ENCODE measurements at places on chromosomes 16 and 17.

DNA sequence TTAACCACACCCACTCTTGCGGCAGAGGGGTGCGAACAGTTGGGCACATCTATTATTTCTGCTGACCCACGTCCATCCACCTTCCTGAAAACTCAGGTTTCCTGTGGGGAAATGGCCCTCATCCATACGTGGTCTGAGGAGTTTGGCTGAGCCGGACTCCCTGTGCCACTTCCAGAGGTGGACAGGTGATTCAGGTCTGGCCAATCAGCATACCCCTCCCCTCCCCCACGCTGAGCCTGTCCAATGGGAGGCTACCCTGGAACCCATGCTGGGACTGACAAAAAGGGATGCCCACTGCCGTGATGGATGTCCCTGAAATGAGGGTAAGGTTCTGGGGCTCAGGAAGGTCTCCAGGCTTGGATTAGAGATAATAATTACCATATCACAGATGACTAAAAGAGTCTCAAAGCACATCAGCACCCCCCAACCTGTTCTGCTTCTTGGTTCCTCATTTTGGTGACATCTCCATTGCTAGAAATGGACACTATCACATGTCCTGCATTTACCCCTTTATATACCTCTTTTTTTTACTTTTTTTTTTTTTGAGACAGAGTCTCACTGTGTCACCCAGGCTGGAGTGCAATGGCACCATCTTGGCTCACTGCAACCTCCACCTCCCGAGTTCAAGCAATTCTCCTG is 5.3 kb upstream of the MAPK7 start:
- no peak for DNase-seq

GRCh38 chr17:9859781-9860180 is 34.1 kb downstream of the GLP2R start:
- no peak for DNase-seq

DNA sequence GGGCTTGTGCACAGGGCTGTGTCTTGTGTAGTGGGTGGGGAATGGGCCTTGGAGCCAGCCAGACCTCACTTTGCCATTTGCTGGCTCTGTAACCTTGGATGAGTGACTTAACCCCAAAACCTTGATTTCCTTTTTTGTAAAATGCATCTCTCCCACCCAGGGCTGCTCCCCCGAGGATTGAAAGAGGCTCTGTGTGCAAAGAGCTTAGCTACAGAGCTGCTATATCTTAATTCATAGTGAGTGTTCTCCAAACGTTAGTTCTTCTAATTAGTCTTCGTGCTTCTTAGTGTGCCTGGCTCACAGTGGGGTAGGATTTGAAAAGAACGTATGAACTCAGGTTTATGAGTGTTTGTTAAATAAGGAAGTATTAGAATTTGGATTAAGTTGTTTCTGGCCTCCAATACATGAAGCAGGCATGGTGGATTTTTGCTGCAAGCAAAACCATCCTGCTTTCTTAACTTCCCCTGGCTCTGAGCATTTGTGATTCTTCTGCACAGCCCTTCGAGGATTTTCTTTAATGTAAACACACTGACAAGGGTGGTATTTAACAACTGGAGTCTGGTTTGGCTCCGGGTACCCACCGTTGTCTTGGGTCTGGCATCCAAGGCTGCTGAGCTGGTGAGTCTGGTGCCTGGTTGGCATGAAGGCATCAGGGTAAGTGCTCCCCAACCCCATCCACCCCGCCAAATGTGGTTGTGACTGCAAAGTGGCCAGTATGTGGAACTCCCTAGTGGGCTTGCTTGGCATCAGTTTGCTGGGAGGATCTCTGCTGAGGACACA is 29.7 kb downstream of the KSR1 start:
- DNase-seq: no peak

DNA sequence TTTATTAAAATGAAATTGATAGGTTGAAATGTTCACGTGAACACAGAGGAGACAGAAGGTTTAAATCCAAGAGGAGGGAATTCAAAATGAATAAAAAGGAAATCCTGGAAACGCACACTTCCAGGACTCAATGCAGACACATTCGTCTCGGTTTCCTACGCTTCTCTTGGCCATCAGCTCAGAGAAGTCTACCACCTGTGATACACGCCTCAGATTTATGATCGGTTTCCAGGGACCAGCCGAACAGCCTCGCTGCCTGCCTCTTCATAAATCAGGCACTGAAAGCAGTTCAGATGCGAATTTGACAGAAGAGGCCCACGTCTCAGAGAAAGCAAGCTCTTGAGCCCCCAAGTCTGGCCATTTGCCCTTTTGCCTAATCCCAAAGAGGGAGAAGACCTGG is 125.5 kb upstream of the IRX3 start:
- DNase-seq: no peak

DNA sequence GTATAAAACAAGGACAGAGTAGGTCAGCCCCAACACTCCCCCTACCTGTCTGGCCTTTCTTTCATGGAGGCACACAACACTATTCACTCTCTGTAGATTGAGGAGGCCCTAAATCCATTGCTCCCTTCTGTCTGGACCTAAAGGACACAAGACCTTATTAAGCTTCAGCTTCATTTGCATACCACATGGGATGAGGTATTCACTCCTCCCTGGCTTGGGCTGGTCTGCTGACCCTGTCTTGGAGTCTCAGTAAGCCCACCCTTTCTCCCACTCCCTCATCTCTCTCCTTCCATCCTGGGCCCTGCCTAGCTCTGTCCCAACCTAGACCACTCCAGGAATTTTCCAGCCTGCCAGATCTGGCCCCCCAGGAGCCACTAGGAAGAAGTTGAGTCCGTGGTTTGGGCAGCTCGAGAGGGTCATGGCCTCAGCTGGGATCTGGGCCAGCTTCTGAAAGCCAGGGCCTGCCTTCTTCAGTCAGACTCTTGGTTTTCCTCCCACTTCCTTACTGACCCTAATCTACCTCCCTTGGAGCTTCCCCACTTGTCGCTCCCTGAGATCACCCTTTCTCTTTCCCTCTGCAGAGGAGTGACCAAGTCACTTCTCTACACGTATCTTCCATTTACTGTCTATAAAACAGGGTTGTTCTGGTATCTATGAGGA is 6.5 kb upstream of the LLGL1 start:
- DNase-seq: no peak

DNA sequence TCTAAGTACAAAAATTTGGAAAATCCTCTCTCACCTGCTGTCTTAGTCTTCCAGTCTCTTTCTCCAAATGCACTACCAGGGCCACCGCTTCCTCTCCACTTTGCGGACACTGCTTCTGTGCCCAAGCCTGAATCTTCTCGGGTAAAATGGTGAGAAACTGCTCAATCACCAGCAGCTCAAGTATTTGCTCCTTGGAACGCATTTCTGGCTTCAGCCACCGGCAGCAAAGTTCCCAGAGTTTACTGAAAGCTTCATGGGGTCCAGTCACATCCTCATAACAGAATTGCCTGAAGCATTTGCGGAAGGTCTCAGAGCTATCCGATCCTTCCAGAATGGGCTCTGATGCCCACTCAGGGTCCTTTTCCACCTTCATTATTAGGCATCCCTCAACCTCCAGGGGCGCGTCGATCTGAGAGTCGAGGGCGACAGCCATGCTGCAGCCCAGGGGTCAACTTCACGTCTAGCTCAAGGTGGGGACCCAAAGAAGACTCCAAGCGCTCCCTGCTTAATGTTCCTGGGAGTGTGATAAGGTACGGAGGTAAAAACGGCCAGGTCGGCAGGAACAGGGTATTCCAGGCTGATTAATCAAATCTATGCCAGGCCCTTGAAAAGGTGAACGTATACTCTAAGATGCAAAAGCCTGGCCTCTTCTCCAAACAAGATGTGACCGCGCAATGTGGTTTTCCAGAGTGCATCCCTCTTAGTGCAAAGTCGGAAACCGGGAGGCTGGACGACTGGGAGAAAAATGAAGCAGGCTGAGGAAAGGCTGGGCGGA is 763 bp downstream of the ZKSCAN2 start:
- DNase-seq: no peak

DNA sequence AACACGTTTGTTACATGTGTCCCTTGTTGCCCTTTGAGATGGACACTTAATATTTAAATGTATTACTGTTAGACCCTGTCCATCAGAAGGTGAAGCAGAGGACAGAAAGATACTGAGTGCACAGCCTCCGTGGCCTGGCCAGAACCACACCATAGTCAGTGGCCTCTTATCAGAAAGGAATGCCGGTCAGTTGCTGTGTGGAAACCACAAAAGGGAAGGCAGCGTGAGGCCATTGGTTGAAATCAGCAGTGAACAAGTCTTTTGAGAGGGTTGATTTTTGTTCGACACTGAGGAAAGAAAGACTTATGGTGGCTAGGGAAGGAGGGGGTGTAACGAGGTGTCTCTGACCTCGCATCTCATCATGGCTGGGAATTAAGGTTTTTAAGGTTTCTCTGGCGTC is 85.4 kb upstream of the CLEC18A start:
- DNase-seq: no peak

DNA sequence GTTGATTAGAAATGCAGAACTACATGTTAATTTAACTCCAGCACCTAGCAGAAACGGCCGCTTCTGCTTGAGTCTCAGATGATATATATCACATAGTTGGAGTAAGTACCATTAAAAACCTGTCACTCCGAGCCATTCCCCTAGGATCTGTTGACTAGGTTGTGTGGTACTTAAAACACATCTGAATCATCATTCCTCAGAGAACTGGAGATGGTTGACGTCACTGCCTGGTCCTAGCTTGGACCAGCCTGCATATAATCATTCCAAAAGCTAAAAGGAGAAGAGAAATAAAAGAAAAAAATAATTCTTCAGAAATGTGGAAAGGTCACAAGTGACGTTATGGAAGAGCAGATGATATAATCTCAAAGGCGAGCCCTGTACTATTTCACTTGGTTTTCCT is 31.3 kb upstream of the RASL10B start:
- DNase-seq: no peak

DNA sequence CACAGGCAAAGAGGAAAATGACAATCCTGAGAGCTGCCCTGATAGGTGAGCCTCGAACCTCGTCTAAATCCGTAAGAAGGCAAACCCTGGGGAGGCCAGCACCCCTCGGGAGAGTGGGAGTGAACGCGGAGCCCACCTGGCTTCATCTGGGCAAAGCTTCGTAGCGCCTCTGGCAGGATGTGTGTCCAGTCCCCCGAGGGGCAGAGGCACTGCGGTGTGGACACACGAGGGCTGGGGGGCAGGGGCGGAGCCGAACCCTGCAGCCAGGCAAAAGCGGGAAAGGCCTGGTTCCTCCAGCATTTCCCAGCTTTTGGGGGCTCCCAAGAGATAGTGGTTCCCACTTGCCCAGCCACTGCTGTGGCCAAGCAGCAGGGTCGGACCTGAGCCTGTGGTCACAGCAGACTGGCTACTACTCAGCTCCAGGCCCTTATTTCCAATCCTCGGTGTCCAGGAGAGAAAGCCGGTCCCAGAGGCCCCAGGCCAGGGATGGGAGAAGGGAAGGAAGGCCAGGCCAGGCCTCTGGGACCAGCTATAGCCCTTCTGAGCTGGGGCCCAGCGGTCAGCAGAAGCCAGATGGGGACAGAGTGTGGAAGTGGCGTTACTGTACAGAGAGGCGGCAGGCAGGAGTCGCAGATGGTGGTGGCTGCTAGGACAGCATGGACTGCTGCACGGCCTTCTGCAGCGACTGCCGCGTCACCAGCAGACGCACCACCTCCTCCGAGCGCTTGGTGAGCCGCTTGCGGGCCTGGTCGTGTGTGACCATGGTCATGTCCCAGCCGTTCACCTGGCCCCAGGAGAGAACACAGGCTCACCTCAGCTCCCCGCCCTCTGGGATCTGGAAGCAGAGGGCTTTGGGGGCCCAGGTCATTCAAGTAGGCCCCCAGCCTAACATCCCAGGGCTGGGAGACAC is 5.0 kb downstream of the TAX1BP3 start:
- no peak for DNase-seq

DNA sequence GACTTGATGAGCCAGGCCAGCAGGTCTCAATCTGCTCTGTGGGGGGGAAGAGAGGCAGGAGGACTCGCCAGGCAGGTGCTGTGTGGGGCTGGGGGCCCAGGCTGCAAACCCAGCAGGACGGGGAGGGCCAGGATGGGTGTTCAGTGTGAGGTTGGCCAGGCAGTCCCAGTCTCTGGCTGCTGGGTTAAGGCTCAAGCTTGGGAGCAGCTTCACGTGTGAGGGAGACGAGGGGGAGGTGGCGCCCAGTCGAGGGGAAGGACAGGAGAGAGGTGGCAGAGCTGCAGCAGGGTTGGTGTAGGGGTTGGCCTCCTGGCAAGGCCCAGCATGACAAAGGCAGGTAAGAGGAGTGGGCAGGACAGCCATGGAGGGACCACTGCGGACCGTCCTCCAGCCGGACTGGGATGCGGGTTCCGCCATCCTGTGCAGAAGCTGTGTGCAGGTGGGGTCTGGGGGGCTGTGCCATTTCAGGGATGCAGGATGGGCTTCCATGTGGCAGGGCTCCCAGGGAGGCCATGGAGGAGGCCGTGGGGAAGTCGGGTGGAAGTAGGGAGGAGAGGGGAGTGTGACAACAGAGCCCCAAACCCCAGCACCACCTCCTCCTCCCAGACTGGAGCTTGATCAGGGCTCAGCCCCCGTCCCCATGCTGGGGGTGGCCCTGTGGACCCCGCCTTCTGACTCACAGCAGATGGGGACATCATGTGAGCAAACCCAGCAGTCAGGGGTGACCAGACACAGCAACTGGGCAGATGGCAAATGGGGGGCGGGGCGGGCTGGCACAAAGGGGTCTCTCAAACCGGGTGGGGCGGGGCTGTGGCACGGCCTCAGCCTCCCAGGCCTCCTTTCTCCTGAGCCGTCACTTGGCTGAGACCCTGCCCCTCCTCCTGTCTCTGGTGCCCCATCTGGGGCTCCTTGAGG is 2.8 kb downstream of the ADGRG1 start:
- DNase-seq: no peak

DNA sequence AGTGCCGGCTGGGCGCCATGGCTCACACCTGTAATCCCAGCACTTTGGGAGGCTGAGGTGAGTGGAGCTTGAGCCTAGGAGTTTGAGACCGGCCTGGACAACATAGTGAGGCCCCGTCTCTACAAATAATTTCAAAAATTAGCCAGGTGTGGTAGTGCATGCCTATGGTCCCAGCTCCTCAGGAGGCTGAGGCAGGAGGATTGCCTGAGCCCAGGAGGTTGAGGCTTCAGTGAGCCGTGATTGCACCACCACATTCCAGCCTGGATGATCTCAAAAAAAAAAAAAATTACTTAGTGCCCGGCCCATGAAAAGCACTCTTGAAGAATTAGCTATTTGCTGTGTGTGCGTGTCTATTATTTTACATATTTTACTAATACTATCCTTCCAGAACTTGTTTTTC is 9.6 kb downstream of the GPRC5C start:
- no peak for DNase-seq

GRCh38 chr17:9684955-9685621 is 39.8 kb downstream of the USP43 start:
- DNase-seq: no peak

GRCh38 chr16:51553314-51553713 is 402.2 kb upstream of the SALL1 start:
- no peak for DNase-seq

DNA sequence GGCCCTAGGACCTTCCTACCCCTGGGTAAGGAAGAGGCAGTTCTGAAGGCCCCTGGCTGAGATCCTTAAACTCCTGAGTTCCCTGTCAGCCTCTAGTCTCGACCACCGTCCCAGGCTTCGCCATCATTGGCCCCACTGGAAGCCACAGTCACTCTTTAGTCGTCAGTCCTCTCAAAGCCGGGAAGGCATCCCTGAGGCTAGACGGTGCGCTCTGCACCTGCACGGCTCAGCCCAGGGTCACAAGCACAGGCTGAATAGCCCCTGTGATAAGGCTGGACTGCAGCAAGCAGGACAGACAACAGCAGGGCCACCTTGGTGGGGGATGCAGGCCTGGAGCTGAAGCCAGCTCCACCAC is 3.3 kb upstream of the HEXIM1 start:
- DNase-seq: no peak
